ENCODE measurements at places on chromosomes 3 and 15.

DNA sequence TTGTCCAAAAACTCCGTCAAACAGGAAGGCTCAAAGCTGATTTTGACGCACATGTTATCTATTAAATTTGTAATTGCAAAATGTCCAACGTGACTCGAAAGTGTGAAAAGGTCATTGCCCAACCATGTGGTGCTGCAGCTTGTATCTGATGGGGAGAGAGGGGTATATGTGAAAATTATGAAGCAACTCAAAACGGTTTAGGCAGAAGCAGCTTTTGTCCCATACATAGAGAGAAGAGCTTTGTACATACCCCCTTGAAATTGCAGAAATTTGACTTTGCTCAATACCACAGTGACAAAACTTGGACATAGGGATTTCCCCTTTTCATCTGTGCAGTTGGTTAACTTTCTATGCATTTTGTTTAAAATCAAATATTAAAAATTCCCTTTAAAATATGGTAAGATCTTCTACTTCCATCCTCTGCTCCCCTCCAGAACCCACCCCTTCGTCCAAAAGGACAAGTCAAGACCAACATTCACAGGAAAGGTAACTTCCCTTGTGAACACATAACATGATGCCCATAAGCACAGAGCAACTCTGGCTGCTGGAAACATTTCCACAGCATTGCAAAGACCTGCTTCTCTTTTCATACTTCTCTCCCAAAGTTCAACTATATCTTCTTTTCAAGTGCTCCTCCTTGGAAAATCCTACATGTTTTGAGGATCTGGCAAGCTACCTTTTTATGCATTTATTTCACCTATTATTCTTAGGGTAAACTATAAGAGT, 253.7 kb upstream of the THBS1 start:
- DNase-seq, result no peak

DNA sequence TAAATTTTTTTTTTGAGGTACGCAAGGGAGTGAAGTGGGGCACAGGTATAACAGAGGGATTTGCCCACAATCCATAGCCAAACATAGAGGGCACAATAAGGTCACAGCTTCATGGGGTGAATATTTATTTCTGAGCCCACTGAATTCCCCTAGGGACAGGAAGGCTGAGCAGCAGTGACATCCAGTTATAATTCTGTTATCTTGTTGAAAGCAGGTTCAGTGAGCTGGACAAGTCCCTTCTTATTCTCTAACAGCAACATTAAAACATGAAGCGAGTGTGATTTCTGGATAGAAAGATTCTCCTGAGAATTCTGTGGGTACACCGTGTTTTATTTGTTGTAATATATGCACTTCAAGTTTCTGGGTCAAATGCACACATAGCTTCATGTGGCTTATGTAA, 538.2 kb downstream of the NAALADL2 start:
- DNase-seq, result no peak

DNA sequence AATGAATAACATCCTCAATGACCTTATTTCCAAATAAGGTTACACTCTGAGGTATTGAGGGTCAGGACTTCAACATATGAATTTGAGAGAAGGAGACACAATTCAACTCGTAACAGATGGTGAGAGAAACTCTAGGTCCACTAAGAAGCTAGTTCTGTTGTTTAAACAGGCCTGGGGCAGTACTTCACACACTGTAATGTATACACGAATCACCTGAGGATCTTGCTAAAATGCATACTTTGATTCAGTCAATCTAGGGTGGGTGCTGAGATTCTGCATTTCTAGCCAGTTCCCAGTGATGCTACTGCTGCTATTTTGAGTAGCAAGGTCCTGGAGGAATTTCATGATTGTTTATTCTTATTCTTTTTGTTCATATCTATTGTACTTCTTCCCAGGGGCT, 186.8 kb downstream of the SATB1 start:
- no peak for DNase-seq

GRCh38 chr3:19148768-19149091, 420 bp downstream of the KCNH8 start:
- DNase-seq, result no peak

- no peak for DNase-seq
Measured at GRCh38 chr3:5301651-5302297, 114.3 kb downstream of the EDEM1 start.

DNA sequence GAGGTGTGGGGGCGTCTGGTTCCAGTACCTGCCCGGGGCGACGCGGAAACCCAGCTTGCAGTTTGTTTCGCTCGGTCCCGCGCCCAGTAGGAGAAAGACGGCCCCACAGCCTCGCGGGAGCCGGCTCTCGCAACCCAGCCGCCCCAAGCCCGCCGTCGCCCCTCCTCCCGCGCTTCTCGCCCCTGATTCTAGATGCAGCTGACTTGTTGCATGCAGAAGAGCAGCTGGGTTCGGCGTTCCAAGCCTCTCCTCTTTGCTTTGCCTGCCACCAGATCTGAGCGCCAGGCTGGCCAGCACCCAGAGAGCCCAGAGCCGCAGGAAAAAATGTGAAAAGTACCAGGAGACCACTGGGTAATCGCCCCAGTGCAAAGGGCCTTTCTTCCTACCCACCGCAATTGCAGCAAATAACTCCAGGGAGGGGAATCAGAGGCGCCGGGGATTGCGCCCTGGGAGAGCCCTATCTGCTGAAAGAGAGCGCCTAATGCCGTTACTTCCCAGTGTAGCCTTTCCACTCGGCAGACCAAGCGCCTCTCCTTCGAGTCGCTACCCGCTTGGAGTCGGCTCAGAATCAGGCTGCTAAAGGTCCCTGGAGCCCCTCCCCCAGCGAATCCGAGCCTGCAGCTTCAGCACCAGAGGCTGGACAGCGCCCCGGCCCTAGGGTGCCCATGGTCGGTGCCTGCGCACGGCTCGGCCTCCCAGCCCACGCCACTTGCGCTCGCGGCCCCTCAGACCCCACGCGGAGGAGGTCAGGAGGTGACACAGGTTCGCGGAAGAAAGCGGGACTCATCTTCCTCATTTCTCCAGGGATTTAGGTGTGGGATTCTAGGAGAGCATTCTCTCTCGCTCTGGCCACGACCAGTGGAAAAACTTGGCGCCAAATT, 15.7 kb upstream of the AEN start:
- peak; percentile 44 for DNase-seq

GRCh38 chr15:88543065-88543776, 3.3 kb downstream of the DET1 start:
- DNase-seq, result no peak

DNA sequence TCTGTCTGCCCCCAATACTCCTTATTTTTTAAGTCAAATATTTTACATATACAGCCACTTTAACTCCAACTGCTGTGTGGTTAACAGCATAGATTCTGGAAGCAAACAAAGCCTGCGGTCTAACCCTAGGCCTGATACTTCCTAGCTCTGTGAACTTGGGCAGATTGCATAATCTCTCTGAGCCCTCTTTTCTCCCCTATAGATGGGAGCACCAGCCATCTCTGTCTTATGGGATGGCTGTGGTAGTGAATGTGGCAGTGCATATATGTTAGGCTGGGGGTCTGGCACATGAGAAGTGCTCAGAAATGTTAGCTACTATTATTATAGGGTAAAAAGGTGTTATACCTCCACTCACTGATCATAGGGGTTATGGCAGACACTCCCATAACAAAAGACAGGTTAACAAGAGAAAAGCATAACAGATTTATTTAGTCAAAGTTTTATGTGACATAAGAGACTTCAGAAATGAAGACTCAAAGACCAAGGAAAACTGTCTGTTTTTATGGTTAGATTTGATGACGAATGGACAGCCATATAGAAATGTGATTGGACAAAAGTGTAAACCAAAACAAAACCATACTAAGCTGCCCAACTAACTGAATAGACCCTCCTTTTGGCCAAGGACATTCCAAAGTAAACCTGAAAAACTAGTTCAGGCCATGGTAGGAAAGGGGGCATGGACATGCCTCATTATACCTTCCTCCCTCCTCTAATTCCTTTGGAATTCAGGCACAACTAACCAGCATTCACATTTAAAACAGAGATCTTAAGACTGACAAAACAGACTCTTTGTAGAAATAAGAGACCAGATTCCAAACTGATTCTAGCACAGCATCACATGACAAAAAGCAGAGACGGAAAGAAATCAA, 53.9 kb upstream of the DAZL start:
- DNase-seq, result no peak

DNA sequence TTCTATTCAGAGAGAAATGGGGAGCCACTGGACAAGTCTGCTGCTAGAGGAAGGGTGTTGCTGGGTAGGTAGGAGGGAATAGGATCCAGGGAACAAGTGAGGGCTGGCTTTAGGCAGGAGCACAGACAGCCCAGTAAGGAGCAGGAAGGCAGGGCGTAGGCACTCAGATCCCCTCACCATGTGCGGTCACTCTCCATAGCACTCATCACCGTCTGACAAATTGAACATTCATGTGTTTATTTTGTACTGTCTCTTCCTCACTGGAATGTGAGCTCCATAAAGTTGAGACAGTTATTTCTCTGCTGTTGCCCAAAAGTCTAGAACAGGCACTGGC, 24.2 kb upstream of the LRRC34 start:
- DNase-seq, result no peak

DNA sequence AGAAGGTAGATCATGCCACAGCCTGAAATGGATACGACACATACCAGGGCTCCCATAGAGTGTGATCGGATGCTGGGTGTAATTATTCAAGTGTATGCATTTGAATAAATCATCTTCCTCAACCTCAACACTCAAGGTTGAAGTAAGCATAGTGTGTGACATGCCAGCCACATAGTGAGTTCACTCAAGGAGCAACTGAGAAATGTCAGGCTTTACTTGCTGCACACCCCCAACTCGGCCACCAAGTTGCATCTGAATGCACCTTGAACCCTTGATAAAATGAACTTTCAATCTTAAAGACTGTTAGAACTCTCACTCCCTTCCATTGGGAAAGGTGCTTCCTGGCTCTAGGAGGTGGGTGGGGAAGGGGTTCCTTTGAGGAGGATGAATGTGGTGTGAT, 121.3 kb downstream of the GHSR start:
- no peak for DNase-seq

DNA sequence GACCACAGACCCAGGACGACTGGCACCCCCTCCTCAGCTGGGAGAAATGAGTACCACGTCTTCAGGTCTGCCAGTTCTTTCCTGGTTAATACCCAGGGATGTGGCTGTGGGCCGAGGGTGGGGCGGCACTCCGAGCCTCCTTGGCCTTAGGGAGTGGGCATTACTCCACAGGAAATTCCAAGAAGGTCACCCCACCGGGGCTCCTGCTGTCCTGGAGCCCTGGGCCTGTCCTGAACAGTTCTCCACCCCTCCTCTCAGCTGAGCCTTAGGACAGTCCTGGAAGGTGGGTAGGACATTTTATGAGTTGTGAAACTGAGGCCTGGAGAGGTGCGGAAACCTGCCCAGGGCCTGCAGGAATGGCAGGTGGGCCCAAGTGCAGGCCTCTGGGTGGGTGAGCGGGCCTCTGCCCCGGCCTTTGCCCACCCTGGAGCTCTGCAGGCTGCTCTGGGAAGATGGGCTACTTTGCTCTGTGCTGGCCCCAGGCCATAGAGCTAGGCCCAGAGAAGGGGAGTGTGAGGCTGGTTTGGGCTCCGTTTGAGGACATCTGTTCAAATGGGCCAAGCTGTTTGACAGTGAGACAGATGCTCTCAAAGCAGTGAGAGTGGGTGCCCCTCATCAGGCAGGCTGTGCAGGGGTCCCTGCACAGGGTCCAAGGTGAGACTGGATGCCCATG, 103.1 kb downstream of the TMEM266 start:
- no peak for DNase-seq

- no peak for DNase-seq
Measured at GRCh38 chr3:129025691-129026435, 24.8 kb downstream of the EFCC1 start.

DNA sequence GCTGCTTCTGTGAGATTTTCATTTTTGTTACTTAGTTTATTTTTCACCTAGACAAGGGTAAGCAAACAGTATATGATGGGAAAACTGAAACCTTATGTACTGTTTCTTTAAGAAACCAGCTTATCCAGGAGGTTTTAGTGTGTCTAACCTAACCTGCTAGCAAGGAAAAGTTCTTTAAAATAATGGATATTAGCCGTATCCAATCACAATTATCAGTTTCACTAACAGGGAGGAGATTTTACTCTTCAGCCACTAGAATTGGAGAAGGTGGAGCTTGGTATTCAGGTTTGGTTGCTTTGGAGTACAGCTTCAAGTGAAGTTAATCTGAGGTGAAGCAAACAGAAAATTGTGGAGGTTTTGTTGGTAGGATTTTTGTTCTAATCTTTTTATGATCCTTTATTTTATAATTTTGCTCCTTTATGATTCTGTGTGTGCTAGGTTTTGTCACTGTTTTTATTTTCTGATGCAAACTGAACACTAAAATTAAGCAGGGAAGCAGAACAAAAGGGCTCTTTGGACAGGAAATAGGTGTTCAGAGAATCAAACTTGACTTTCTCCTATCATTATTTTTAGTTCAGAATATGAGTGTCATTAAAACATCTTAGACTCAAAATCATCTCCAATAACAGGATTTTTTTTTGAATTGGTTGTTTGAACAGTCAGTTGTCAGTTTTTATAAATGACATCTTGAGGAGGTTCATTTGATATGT, 13.0 kb downstream of the ZFAND6 start:
- no peak for DNase-seq

DNA sequence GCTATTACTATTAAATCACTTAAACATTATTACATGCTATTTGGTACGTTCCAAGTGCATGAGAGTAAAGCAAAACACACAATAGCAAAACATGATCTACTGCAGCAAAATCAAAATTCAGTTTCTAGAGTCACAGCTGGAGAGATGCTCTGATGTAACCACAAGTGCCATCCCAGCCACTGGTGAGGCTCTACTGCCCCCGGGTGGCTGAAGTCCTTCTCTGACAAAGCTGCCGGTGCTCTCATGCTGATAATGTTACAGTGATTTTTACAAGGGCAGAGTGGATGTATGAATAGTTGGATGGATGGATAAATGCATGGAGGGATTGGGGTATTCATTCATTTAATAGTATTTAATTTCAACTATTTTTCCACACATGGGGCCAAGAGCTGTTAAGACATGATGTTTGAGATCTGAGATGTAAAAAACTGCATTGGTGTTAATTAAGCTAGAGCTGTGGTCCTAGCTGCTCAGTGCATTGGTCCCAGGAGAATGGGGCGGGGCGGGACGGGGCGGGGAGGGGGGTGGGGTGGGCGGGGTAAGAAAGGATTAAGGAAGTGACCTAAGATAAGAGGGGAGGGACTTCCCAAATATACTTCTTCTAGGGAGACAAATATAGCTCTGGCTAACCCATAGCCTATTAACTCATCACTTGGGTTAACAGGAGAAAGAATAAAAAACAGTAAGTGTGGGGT, 5.3 kb upstream of the SPESP1 start:
- peak; percentile 27 for DNase-seq

GRCh38 chr3:50182533-50183099, 8.8 kb upstream of the GNAT1 start:
- DNase-seq, result no peak
